Mesothelial cell of epicardium (in vitro differentiated cells): ENCODE measurements at places on chromosomes 5 and 9.

GRCh38 chr9:14203356-14204056, 110.4 kb downstream of the NFIB start:
- no peak for DNase-seq

- DNase-seq: no peak
These were observed 47.0 kb upstream of the MYO10 start for GRCh38 chr5:16983022-16983639.

DNA sequence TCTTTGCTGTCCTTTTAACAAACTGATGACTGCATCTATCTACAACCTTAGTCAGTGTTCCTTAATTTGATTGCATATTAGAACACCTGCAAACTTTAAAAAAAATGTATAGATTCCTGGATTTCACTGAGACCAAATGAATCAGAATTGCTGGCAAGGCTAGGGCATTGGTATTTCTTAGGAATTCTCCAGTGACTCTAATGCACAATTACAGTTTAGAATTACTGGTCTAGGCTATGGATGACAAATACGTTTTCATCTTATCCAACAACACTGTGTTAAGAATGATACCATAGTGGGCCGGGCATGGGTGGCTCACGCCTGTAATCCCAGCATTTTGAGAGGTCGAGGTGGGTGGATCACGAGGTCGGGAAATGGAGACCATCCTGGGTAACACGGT, 545.9 kb upstream of the RIOK2 start:
- no peak for DNase-seq

DNA sequence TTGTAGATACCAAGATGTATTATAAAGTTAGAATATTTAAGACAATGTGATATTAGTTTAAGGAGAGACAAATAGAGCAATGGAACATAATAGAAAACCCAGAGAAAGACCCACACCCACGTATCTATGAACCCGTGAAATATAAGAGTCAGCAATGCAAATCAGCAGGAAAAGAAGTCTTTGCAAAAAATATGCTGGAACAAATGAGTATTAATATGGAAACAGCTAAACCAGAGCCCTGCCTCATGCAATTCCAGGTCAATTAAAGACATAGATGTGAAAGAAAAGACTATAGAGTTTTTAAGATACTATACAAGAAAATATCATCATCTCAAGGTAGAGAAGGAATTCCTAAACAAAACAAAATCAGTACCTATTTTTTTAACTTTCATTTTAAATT, 23.1 kb upstream of the IL3 start:
- no peak for DNase-seq

- no peak for DNase-seq
These were observed 2.2 kb upstream of the GARIN3 start for GRCh38 chr5:157168286-157168685.
